ENCODE measurements at places on chromosomes 3 and 15.

DNA sequence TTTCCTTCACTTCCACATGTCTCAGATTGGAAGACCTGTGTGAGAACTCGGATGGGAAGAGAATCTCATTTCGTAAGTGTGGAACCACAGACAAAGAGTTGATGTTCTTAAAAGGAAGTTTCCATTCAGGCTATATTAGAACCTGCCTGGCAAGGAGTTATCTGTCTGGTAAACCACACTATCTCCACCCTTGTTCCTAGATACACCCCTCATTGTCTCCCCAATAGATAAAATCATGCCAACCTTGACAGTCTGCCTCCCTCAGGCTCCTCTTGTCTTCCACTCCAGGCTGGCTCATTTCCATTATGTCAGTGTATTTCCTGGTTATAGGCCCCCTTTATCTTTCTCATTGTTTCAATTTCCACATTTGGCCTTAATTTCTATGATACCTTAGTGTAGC is 89.2 kb downstream of the TMEM108 start:
- no peak for DNase-seq

GRCh38 chr3:157199841-157200240 is 39.9 kb upstream of the CCNL1 start:
- no peak for DNase-seq

DNA sequence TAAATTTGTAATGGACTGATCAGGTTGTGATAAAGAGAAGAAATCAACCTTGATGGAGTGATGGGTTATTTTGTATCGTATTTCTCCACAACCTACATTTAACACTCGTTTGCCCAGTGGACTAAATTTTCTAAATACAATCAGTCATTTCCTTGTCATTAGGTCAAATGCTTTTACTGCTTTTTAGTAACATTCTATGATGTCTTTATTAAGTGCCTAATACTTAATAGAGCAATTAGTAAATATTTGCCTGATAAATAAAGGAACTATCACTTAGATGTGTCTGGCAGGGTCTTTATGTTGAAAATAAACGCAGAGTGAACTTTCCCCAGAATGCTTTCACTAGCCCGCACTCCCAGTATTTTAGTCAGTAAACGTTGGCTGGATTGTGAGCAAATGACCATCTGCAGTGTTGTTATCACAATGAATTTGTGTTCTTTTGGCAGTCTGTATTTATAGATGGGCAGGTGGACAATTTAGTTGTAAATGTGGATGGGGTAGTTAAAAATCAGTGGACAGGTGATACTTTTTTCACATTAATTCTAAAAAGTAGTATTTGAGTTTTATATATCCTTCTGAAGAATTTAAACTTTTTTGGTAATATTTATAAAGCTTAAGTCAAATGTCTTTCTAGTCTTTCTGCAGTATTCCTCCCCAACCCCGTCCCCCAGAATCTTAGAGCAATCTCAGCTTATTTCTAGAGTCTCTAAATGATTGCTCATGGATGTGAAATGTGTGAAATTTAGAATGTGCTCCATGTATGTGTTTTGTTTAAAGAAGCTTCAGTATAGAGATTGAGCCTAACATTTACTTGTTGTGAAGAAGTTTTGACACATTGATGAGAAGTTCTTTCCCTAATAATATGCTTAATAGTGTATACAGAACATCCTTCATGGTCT is 4.9 kb downstream of the USP3 start:
- DNase-seq, result no peak

GRCh38 chr3:139248593-139249255 is 95.1 kb upstream of the MRPS22 start:
- no peak for DNase-seq

- no peak for DNase-seq
These were observed 46.0 kb downstream of the PPCDC start for GRCh38 chr15:75069301-75069925.

DNA sequence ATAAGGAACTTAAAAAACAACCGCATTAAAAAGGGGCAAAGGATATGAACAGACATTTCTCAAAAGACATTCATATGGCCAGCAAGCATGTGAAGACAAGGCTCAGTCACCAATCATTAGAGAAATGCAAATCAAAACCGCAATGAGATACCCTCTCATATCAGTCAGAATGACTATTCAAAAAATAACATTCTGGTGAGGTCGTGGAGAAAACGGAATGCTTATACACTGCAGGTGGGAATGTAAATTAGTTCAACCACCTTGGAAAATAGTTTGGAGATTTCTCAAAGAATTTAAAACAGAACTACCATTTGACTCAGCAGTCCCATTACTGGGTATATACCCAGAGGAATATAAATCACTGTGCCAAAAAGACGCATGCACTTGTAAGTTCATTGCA is 496.6 kb upstream of the SGO1 start:
- no peak for DNase-seq

DNA sequence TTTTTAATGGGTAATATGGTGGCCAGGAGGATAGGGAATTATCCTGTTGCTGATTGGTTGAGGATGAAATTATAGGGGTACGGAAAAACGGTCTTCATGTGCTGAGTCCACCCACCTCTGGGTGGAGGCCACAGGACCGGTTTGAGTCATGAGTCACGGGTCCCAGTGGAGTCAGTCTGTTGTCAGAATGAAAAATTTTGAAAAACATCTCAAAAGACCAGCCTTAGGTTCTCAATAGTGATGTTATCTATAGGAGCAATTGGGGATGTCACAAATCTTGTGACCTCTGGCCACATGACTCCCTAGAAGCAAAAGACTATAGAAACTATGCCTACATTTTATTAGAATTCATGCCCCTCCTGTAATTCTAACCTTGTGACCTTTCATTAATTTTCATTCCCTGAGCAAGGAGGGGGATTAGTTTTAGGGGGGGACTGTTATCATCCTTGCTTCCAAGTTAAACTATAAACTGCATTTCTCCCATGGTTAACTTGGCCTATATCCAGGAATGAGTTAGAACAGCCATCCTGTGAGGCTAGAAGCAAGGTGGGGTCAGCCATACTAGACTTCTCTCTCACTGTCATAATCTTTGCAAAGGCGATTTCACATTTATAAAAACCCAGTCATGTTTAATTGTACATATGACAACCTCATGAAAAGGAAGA is 101.2 kb downstream of the TCF12 start:
- no peak for DNase-seq

- peak; percentile 93 for DNase-seq
These were observed 127.6 kb downstream of the SOX2 start for GRCh38 chr3:181839039-181839915.

- no peak for DNase-seq
These were observed 33.4 kb upstream of the CHRM5 start for GRCh38 chr15:33934921-33935320.

DNA sequence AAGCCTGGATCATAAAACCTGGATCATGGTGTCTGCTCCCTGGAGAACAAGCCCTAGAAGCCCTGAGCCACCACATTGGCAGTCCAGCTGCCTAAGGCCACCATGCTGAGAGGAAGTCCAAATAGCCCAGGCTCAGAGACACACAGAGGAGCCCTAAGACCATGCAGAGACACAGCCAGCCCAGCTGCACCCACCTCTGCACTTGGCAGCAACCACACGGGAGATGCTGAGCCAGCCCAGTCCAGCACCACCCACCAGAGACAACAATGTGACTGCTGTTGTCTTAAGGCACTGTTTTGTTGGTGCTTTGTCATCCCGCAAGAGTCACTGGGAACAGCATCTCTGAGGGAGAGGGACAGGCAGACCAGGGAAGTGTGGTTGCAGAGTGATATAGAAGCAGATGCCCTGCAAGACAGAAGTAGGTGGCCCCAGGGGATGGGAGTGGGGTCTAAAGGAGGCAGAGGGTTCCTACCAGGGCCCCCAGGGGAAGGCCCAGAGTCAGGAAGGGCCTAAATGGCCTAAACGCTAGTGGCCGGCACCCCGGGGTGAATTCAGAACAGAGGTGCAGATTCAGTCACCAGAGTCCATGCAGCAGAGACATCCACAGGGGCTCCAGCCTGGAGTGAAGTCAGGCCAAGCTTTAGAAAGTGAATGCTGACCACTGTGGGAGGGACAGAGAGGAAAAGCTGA is 105.4 kb upstream of the PRR20G start:
- no peak for DNase-seq

DNA sequence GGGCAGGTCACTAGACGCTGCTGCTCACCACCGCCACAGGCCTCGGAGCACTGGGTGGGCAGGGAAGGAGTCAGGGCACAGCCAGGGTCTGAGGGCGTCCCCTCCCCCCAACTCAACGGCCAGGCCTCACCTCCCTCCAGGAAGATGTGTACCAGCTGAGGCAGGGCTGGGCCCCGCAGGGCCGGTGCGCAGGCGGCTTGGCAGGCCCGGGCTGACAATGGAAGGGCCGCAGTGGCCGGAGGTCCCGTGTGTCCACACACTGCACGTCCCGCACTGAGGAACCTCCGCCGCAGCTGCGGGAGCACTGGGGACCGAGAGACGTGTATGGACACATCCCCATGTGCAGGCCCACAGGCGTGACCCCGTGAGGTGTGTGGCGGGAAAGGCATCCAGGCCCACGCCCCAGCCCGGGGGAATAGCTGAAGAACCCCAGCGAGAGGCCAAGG is 47.4 kb downstream of the ADAMTS7 start:
- no peak for DNase-seq

- DNase-seq, result no peak
These were observed 138.3 kb downstream of the DIPK2A start for GRCh38 chr3:144109944-144110343.

DNA sequence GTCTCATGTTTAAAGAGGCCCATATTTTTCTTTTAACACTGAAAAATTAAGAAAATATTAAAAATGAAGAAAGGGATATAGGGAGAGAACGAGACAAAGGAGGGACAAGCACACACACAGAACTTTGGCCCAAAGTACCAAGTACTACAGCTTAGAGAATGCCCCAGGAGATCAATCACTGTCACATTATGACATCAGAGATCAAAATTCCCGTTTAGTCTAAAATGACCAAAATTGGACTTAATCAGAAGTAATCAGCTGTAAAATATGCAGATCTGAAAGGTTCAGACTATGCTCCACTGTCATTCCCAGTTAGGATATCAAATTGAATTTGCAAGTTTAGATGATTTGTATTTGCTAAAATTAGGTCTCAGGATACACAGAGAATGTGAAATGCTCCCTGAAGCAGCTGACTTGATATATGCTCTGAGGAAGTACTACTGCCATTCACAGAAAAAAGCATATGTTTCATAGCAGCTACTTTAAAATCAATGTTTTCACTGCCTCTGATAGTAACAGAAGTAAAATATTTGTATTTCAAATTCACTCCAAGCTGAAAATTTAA is 123.0 kb downstream of the PEAK1 start:
- DNase-seq, result no peak

- peak; percentile 69 for DNase-seq
These were observed 976 bp upstream of the ALDH1L1 start for GRCh38 chr3:126181398-126181725.

DNA sequence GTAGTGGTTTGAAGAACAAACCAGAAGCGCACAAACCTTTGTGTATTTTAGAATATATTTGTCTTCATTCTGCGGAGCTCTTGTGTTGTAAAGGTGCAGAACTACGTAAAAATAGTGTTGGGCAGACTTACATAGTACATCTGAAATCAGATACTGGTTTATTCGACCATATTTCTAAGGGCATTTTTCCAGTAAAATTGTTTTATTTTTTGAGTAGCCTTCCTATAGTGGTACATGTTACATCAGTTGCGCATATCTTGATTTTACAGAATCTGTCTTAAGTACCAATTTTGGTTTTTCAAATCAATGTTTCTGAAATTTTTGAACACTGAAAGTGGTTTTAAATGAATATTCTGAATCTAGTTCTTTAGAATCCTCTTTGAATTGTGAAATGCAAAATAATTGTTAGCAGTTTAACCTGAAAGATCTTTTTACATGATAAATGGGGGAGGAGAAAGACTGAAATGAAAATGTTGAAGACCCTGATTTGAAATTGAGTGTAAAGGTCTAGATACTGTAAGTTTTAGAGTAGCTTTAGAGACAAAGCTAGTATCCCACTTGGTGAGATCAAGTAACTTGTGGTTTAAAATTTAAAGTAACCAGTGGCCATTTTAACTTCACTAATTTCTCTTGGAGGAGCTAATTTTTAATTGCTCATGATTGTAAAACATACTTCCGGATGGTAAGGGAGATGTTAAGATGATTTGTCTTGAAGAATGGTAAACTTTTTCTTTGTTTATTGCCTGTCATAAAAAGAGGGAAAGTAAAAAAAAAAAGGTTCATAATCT is 15.5 kb upstream of the CHD2 start:
- no peak for DNase-seq

- DNase-seq, result peak; percentile 21
These were observed 59.1 kb upstream of the SPRED1 start for GRCh38 chr15:38193496-38193895.

DNA sequence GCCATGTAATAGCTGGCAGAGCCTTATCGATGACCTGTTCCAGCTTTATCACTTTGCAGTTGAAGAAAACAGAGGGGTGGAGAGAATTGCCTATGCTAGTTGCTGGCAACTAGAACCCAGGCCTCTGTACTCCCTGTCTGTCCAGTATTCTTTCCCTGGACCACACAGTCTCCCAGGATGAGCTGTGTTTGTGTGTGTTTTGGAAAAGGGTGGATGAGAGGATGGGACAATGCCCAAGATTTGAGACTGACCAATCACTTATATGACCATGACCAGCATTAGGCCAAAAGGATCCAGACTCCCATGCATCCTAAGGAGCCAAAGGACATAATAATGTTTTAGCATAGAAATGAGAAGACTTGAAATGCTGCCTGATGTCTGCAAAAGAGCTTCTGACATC is 102.6 kb downstream of the CD200R1L start:
- no peak for DNase-seq
